ENCODE measurements at places on chromosomes 12 and 14.

- DNase-seq = no peak
These were observed 13.8 kb downstream of the TMCC3 start for GRCh38 chr12:94636462-94637085.

DNA sequence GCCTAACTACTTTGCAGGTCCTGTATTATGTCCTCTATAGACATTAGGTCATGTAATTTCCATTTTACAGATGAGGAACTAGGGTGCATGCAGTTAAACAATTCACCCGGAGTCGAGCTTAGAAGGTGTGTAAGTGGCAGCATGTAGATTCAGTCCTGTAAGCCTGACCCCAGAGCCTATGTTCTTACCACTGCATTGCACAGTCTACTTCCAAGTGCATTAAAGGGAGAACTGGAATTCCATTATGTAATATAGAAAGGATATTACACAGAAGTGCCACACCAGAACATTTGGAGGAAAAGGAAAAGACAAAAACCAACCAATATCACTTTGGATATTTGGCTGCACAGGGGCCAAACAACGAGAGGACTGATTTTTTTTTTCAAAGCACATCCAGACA is 1.2 kb downstream of the GLT8D2 start:
- no peak for DNase-seq

DNA sequence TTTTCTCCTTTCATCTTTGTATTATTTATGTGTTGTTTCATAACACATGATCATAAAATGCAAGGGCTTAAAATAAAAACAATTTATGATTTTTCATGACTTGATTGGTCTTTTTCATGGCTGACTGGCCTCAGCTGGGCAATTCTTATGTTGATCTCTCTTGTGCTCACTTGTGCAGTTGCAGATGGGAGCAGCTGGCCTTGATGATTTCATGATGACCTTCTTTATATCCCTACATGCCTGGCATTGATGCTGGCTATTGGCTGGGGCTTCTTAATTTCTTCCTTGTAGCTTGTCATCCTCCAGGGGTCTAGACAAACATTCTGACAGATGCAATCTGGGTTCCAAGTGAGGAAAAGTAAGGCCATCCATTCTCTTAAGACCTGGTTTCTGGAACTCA is 1832.8 kb upstream of the FLRT2 start:
- no peak for DNase-seq

DNA sequence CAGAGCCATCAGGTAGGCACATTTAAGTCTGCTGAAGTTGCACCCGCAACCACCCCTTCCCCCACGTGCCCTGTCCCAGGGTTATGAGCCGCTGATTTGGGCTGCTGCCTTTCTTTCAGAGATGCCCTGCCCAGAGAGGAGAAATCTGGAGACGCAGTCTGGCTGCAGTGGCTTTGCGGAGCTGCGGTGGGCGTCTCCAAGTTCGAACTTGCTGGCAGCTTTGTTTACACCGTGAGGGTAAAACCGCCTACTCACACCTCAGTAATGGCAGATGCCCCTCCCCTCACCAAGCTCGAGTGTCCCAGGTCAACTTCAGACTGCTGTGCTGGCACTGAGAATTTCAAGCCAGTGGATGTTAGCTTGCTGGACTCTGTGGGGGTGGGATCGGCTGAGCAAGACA is 14.7 kb downstream of the PTCSC3 start:
- DNase-seq = no peak

- DNase-seq = no peak
These were observed 4.7 kb downstream of the LTB4R start for GRCh38 chr14:24315807-24316596.

DNA sequence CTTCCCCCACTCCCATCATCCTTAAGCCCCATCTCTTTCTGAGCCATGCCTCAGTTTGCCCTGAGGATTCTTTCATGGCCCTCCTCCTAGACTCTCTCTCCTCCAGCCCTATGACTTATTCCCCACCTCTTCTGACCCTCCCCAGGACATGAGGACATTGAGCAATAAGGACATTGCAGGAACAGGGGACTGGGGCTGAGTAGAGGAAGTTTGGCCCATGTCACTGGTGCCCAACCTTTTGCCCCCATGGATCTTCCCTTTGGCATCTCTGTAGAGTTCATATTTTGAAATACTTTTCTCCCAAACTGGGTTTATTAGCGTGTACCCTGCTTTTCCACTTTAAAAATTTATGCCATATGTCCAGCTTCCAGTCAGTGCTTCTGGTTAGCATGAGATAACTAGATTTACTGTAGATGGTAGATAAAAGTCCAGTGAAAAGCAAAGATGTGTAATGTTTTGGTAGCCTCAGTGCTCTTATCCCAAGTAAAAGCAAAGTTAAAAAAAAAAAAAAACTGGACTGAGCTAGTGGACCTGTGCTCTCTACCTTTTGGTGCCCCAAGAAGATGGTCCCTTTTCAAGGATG is 6.1 kb upstream of the LRP1-AS start:
- no peak for DNase-seq

DNA sequence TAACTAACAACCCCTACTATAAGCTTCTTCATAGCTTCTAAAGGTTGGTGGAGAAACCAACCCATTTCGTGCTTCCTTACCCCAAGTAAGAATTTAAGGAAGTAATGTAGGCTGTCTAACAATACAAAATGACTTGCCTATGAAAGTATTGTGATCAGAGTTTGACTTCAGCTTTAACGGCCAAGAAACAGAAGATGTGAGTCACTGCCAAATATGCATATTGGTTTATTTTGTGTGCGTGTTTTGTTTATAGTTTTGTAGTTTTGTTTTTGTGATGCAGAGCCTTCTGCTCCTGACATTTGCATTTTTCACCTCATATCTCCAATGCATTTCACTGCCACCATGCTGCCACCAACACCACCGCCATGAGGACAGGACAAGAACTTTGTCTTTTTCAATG is 146.0 kb downstream of the FBXL14 start:
- no peak for DNase-seq

DNA sequence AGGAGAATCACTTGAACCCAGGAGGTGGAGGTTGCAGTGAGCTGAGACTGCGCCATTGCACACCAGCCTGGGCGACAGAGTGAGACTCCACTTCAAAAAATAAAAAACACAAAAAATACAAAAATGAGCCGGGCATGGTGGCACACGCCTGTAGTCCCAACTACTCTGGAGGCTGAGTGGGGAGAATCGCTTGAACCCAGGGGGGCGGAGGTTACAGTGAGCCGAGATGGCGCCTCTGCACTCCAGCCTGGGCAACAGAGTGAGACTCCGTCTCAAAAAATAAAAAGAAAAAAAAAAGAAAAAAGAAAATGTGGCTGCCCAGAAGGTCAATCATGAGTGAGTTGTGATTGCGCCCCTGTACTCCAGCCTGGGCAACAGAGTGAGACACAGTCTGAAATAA is 9.2 kb downstream of the DNAJC22 start:
- no peak for DNase-seq

DNA sequence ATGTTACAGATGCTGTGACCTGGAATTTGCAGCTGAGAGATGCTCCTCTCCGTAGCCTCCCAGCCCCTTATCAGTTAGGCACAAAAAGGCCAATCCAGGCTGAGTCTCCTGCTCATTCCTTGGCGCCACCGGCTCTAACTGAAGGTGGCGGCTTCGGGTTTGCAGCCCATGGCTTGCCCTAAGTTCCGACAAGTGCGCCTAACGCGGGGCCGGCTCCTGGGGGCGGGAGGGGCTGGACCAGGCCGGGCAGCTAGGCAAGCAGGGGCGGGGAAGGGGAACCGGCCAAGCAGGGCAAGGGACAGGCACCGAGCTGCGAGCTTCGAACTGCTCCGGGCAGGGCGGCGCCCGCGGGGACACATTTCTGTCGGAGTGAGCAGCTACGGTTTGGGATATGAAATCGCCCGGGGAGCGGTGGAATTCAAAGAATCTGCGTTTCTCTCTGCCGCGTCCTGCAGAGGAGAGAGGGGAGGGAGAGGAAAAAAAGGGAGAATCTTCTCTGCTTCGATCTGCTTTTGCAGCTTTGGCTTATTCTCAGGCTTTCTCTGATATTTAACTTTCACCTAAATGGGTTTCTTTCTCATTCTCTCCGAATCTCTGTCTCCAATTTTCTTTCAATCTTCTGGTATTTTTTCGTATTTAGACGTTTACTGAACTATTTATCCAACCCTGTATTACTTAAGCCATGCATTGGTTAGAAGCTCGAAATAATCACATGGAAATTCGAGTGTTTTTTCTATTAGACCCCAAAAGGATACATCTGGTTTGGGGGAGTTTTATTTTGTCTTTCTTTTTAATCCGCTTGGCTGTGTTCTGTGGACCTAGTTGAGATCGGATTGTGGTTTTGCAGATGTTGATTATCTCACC is 1.6 kb upstream of the HOXC12 start:
- no peak for DNase-seq
